ENCODE measurements at places on chromosomes 1 and 21. TPM values are rescaled to one million over a fixed set of nuclear protein-coding genes. Genes with fewer than 3 reads are reported as not detected.

DNA sequence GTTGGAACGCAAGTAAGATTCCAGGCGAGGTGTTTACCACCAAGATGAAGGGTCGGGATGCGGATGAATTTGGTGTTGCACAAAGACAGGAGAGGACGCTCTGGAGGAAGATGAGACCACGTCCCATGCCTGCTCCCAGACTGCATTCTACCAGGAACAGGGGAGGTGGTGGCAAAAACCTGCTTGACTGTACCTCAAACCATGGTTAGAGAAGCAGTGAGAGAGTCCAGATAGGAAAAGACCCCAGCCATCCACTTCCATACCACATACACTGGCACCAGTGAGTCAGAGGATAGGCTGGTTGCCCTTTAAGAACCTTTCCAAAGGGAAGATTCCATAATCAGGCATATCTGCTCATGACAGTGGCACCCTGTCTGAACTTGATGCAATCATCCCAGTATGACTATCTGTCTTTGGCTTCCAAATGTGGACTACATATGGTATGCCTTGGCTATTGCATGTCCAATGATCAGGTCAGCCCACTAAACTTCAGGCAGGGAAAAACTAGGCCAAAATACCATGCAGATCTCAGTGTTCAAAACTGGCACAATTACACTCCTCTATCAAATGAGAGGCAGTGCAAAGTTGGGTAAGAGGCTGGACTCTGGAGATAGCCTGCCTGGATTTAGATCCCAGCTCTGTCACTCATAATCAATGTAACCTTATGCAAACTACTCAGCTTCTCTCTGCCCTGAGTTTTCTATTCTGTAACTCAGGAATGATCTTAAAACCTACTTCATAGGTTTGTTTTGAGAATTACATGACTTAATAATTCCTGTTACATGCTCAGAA is 20.6 kb downstream of the NPR1 start:
- no peak overlapping the region for H3K4me3 ChIP-seq
- peaks cover 15% of the 10 kb centered on the region for H3K4me1 ChIP-seq
- no peak for DNase-seq

DNA sequence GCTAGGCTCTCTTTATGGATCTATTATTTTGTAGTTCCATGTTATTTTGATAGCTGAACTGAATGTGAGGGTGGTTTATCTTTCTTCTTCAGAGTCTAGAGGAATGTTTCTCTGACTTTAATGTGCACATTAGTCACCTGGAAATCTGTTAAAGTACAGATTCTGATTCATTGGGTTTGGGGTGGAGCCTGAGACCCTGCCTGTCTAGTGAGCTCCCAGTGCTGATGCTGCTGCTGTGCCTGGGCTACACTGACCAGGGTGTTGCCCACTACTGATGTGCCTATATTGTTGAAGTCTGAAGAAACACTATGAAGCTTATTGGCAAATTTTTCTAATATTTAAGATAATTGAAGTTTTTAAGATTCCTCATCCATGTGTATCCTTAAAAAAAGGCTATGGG is 35.9 kb downstream of the CD46 start:
- no peaks in the 10 kb centered on the region for H3K27me3 ChIP-seq
- H3K27ac ChIP-seq: no peak overlapping the region
- DNase-seq: no peak
- H3K4me3 ChIP-seq: no peak overlapping the region
- H3K4me1 ChIP-seq: peaks cover 24% of the 10 kb centered on the region

DNA sequence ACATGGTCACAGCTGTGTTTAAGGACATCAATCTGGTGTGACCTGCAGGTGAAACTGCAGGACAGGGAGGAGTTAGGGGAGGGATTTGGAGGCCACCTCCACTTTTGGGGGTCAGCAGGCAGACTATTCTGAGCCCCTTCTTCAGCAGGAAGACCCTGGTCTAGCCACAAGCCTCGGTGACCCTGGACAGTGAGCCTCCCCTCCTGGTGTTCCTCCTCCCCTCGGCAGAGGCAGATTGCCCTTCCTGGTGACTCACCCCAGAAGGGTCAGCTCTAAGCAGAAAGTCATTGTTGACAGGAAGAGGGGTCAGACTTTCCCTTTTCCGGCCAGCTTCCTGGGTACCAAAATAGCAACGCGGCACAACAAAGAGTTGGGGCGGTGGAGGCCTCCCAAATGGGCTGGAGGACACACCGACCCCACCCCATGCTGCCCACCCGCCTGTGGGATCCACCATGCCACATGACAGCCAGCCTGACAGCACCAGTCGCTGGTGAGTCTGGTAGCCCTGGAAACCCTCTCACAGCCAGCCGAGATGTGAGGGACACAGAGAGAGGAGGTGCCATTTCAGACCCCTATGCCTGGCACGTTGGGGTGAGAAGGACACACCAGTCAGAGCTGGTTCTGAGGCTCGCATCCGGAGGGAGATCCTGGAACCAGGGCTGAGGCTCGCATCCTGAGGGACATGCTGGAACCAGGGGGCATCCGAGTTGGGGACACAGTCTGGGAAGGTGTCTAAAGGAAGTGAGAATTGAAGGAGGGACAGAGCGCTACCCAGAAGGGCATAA is 14.7 kb upstream of the CSF1 start:
- no peaks in the 10 kb centered on the region for H3K36me3 ChIP-seq
- no peaks in the 10 kb centered on the region for H3K27me3 ChIP-seq
- no peak overlapping the region for H3K4me3 ChIP-seq
- H3K4me1 ChIP-seq: peaks cover 12% of the 10 kb centered on the region
- no peak for DNase-seq

The C2CD4D gene
- total RNA-seq: 0.26 TPM

The NPHS2 gene
- not detected for total RNA-seq

DNA sequence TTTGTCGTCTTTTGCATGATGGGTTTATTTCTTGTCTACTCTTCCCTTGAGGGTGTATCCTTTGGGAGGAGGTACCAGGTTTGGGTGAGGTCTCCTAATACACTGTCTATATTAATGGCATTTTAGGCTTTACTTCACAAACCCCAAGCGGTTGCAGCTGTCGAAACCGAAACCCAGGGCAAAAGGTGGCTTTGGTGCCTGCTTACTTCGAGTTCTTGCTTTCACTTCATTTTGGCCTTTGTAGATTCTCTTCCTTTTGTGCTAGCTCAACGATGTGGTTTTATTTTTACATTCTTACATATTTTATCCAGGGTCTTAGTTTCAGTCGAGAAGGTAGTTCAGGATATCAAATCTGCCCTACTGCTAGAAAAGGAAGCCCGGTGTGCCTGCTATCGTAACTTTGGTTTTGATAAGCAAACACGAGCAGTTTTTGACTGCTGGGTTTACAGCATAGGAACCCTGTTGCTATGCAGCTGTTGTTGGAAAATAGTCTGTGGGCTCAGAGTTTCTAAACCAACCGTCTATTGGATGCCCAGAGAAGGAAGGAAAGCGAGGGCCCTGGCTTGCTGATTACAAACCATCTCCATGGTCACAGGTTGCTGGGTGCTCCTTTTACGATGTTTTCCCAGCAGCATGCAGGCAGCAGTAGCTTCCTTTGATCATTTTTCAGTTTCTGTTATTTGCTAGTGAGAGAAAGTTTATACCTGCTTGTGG is 9.8 kb upstream of the TSPAN2 start:
- DNase-seq: peak; percentile 41
- H3K4me3 ChIP-seq: no peak overlapping the region
- no peak overlapping the region for H3K27ac ChIP-seq
- H3K27me3 ChIP-seq: no peaks in the 10 kb centered on the region
- H3K36me3 ChIP-seq: no peaks in the 10 kb centered on the region

The SLC5A3 gene
- total RNA-seq: 7.8 TPM

The MMEL1 gene
- not detected for total RNA-seq

The ANKRD65 gene
- total RNA-seq: 11.2 TPM

The NPR1 gene
- total RNA-seq: 16.5 TPM

DNA sequence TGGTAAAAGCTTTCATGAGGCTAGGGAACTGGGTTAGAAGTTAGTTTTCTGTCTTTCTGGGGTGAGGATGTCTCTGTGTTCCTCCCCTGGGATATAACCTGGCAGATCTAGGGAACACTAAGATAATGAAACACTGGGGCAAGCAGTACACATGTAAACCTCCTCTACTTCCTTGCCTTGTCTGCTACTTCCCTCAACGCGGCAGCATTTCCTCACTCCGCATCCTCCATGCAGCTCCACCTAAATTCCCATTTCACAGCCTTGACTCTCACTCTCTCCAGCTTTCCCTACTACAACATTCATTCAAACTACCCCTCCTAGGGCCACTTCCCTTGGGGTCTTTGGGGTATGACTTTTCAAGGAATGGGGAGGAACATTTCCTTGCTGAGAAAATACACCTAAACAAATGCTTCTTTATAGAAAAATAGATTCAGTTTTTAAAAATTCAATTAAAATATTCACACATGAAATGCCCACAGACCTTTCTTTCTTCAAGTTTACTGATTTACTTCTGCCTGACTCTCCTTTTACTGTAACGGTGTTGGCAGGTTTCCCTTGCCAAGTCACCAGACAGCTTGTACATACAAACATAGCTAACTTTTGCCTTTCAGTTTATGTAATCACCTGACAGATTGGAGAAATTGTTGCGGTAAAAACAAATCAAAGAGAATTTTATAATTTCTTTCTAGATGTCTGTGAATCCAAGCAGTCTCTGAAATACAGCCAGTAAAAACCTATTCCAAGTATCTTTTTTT is 90.1 kb downstream of the TNFSF18 start:
- H3K4me1 ChIP-seq: peaks cover 16% of the 10 kb centered on the region
- H3K27me3 ChIP-seq: no peaks in the 10 kb centered on the region
- no peak overlapping the region for H3K27ac ChIP-seq
- H3K36me3 ChIP-seq: no peaks in the 10 kb centered on the region
- DNase-seq: peak; percentile 85

GRCh38 chr1:68231627-68232288 is 565 bp downstream of the WLS start:
- H3K4me3 ChIP-seq: peak overlapping the region; percentile 34
- no peaks in the 10 kb centered on the region for H3K36me3 ChIP-seq
- H3K27ac ChIP-seq: peak overlapping the region; percentile 91
- DNase-seq: peak; percentile 76
